ENCODE measurements at places on chromosomes 1 and 21.
A peak's percentile ranks its signal among the peaks of the same experiment; 100 is the strongest.

GRCh38 chr1:100606438-100606837, 68.5 kb downstream of the GPR88 start:
- DNase-seq, result peak; percentile 68

DNA sequence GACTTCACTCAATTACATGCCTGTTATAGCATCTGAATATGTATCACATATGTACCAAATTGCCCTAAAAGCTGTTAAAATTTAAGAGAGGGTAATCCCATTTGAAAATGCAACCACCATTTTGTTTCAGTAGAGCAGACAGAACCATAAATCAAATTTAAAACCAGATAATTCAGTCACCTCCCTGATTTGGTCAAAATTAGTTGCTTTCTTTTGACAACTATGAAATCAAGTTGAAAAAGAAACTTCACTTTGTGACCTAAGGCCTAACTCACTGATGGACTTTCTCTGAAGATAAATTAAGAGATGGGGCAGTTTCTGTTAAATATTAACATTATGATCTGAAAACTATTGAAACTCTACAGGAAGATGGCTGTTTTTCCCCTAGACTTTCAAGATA, 6.7 kb downstream of the GORAB start:
- DNase-seq, result no peak

GRCh38 chr1:73593364-73593763, 604.6 kb downstream of the LRRIQ3 start:
- DNase-seq, result peak; percentile 61

DNA sequence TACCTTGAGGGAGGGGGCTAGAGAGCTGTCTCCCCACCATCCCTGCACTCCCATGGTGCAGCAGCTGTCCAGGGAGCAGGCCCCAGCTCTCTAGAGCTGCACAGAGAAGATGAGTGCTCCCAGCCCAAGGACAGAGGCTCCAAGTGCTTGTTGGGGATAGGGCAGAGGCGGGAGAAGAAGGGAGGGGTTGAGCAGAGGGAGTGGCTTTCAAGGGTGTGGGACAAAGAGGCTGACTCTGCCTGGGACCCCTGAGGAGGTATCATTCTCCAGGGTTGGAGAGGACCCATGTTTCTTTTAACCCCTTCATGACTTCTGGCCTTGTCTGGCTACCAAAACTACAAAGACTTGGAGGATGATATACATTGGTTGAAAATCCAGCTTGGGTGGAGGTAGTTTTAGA, 14.6 kb downstream of the FOXD2 start:
- no peak for DNase-seq

DNA sequence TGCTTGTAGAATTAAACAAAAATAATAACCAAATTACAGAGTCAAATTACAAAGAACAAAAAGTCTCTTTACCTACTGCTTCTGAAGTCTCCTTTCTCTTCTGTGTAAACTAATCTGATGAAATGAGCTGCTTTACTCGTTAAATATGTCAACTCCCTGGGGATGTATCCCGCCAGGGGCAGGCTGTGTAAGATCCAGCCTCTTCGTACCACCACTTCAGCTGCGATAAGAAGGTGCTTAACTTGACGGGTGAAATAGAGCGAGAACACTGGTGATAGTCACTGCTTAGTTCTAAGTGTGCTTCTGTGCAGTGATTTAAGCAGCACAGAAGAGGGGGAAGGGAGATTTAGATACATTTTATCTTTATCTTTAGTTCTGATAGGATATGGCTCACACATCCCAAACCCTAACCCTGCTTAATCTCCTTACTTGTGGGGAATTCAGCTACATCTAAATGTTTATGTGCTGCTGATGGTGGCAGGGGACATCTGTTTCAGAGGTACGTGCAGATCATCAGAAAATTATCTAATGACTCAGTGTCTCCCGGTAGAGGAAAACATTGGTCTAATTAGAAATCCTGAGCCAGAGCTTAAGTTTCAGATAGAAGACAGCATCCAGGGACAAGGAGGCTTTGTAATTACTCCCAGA, 46.0 kb downstream of the RHOU start:
- peak; percentile 59 for DNase-seq

DNA sequence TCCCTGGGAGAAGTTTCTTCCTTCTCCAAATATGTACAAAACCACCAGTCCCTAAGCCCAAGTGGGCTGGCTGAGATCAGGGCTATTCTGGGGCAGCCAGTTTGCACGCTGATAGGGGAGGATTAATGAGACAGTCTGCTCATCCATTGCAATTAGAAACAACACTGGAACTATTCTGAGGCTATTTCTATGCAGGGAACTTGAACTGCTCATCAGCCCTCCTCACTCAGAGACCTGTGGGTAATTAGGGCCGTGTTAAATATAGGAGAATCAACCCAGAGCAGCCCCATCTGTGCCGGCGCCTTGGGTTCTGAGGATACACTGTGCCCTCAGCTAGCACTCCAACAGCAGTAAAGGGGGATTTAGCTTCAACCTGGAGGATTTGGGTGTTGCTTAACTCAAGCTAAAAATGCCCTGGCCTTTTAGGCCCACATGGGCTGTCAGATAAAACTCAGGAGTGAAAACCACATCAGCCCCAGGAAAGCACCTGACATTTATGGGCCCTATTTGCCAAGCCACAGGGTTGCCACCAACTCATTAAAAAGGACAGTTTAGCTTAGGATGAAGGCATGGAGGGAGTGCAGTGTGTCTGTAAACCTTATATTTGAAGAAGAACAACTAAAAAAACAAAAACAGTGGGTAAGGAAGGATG, 53.9 kb downstream of the DUSP10 start:
- DNase-seq, result no peak

GRCh38 chr1:50348449-50349241, 74.6 kb downstream of the DMRTA2 start:
- DNase-seq, result peak; percentile 81

DNA sequence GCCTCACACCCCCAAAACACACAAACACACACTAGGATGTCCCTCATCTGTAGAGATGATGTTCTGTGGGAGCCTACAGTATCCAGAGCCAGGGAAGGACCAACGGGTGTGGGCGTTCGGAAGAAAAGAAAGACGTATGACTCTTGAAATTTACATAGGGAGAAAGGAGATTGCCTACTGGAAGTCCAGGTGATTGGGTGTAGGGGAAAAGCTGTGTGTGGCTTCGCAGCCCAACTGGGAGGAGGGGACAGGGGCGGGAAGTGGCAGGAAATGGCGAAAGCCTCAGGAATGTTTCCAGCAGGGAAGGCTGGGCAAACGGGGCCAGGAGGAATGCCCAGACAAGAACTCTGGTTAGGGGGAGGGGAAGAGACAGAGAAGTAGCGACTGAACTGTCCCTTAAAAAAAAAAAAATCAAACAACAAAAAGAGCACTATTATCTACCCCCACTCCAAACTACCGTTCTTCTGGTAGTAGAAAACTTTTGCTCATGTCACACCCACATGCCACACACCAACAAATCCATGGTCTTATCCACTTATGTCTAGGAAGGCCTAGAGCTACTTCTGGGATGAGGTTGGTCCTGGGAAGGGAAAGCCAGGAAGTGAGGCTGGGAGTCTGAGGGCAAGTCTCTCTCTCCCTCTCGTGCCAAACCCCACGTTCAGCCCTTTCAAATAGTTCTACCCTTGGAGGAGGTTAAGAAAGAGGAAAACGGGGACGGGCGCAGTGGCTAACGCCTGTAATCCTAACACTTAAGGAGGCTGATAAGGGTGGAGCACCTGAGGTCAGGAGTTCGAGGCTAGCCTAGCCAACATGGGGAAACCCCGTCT, 1.8 kb upstream of the CKS1B start:
- peak; percentile 87 for DNase-seq

GRCh38 chr1:229273507-229274232, 2.8 kb downstream of the RAB4A start:
- no peak for DNase-seq

GRCh38 chr21:31088474-31088751, 50.1 kb upstream of the KRTAP19-8 start:
- no peak for DNase-seq

GRCh38 chr21:45259206-45259840, 28.4 kb downstream of the POFUT2 start:
- DNase-seq, result no peak

- no peak for DNase-seq
Observed at GRCh38 chr1:180167721-180168467, 13.2 kb downstream of the QSOX1 start.

GRCh38 chr21:41834926-41835663, 44.0 kb downstream of the PRDM15 start:
- DNase-seq, result no peak

GRCh38 chr1:155691992-155692528, 3.2 kb downstream of the DAP3 start:
- DNase-seq, result no peak

GRCh38 chr1:2535981-2536380, 5.9 kb upstream of the HES5 start:
- DNase-seq, result no peak

DNA sequence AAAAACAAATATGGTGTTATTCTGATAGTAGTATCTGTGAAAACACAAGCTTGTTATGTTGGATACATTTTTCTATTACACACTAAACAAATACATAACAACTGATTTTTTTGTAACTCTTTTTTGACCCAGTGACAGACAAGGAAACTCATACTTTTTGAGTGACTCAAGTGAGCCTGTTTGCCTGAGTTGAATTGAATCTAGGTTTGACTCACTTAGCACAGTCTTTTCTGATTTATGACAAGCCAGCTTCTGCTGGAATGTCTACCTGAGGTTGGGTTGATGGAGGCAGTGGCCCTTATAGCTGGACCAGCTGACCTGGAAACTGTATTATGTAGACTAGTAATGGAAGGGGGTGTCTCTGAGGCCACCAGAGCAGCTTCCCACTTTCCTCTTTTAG, 4.2 kb upstream of the CLCA4 start:
- DNase-seq, result no peak

DNA sequence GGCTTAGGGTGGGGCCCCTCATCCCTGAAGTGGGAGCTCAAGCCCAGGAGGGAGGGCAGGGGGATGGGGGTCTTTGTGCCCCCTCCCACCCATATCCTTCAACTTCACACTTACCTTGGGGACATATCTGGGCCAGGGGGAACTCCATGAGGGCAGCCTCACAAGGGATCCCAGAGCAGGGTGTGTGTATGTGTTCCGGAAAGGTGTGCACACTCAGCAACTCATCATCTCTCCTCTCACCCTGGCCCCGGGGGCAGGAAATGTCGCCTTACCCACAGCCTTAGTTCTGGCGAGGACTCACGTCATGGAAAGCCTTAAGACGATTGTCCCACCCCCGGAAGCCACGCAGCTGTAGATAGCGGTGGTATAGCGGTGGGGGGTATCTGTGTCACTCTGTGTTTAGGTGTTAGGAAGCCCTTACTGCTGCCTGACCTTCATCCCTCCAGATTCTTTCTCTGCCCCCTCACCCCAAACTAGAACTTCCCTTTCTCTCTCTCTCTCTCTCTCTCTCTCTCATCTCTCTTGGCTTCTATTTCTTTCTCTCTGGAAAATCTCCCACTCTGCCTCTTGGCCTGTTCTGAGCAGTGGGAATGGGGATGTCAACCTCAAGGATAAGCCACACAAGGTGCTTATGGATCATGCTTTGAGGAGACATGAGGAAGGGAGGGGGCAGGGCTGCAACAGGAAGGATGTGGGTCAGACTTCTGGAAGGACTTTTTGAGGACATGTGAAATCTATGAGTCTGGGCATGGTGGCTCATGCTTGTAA, at the start of gene SH2D2A:
SH2D2A (minus strand) TSS at position 288 of the 768 bp plus-strand sequence; CDS start at position 148, 140 bp downstream.
- no peak for DNase-seq

DNA sequence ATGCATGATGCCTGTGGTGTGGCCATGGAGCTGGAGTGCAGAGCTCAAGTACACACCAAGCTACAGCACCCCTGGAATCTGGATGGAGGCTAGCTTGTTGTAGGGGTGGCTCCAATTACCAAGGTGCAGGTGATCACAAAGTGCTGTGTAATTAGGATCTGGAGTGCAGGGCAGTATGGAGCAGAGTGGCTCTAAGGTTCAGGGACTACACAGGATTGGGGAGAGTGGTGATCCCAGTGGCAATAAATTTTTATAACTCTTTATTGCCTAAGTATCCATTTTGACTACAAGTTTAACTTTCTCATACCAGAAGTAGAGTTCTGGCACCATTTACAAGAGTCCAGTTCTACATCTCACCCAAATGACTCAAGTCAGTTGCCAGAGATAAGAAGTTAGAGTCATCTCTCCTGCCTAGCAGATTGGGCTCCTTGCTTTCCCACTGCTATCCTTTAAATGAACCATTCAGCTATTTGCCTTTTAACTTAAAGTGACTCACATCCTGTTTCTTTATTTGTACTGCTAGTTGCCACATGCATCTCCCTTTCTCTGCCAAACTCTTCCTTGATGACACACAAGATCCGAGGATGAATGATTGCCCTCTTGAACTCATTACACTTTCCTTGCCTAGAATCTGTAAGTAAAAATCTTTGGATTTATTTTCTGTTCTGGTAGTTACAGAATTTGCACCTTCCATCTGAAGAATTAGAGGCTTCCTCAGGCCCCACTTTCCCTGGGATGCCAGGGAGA, 427.2 kb downstream of the KCNT2 start:
- DNase-seq, result peak; percentile 71

DNA sequence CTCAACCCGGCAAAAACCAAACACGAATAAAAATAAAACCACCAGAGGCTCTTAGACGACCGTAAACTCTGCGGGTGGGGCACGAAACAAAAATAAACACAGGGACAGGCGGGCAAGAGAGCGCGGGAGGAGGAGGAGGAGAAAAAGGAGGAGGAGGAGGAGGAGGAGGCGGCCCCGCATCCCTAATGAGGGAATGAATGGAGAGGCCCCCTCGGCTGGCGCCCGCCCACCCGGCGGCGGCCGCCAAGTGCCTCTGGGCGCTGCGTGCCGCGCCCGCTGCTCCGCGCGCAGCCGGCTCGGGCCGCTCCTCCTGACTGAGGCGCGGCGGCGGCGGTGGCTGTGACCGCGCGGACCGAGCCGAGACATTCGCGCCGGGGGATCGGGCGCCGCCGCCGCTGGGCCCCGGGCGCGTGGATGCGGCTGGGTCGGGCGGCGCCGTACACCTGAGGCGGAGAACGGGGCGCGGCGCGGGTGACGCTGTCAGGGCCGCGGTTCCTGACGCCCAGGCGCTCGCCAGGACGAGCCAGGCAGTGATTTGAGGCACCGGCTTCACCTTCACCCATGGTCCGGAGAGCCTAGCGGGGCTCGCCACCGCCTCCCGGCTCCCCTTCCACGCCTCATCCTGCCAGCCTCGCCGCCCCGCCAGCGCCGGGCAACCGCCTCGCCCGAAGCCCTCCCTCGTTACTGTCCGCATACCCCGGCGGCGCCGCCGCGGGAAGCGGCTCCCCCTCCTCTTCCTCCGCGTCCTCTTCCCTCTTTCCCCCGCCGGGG, at the start of gene MARK1:
MARK1 (plus strand) TSS at position 229 of the 771 bp plus-strand sequence. CDS start 687 bp downstream, outside the sequence.
- peak; percentile 40 for DNase-seq

- DNase-seq, result peak; percentile 98
Observed at GRCh38 chr1:54253480-54253879, 53.5 kb downstream of the MRPL37 start.

DNA sequence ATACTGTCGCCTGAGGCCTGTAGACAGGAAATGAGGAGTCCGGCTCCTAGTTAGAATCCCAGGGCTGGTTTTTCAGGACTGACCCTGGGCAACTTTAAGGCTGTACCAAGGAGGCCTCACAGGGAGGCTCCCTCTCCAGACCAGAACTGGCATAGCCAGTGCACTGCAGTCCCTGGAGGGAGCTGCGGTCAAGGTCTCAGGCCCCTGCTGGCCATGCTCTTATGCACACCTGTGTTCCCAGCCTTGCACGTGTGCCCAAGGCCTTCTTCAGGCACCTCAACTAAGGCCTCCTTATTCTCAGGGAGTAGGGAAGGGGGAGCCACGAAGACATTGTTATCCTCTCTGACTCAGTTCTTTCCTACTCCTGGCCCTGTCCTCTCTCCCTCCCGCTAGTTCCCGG, 22.0 kb upstream of the IFNAR1 start:
- no peak for DNase-seq

Data from AG08395 (cell line).